Fibroblast of skin of left quadriceps (primary cell): ENCODE measurements at places on chromosomes 3 and 15.

GRCh38 chr15:91409387-91409786, 309.3 kb downstream of the SV2B start:
- DNase-seq: no peak

DNA sequence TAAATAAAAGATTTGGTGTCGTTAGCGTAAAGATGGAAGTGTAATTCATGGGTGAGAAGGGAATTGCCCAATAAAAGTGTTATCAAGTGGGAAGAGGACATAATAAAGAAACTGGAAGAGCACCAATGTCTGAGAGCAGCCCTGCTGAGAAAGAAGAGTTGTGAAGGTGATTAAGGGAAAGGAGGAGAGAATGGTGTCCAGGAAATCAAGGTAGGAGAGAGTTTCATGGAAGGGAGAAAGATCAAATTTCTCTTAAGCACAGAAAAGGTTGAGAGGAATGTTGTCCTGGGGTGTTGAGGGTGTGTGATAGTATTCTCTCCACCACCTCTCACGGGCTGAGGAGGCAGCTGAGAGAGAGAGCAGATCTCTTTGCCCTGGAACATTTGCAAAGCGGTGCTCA, 339.7 kb downstream of the SATB1 start:
- no peak for DNase-seq

DNA sequence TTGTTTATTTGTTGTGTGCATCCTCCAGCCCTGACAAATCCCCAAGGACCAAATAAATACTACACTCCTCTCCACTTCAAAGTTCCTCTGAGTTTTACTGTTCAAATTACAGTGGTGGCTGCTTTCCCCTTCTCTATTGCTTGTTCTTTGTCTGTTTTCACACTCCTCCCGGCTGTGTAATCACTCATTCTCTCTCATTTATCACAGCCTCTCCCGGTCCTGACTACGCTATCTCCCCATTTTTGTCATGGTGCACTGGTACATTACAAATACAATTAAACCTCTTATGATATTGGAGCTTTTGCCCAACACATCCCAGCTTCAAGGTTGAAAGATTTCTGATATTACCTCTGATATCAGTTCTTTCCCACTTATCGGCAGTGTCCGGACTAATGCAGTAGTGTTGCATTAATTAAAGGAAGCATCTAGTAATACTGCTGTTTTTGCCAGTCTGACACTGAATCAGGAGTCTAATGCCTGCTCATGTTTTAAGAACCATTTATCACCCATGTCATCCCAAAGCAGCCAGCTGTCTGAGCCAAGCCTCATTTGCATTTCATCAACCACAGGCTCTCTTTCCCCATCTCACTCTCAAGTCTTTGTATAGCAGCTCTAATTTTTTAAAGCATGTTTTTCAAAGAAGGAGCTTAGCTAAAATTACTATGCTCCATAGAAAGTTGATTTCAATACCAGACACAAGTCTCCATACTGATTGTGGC, 740.5 kb downstream of the ROBO2 start:
- no peak for DNase-seq

- DNase-seq: no peak
Measured at GRCh38 chr3:193951859-193952258, 184.1 kb upstream of the HES1 start.

- DNase-seq: no peak
Measured at GRCh38 chr15:101689901-101690300, 34.4 kb downstream of the TARS3 start.

GRCh38 chr3:104286645-104287044, 1080.1 kb upstream of the ALCAM start:
- DNase-seq: no peak

GRCh38 chr3:134598763-134599545, 51.9 kb downstream of the KY start:
- DNase-seq: no peak

DNA sequence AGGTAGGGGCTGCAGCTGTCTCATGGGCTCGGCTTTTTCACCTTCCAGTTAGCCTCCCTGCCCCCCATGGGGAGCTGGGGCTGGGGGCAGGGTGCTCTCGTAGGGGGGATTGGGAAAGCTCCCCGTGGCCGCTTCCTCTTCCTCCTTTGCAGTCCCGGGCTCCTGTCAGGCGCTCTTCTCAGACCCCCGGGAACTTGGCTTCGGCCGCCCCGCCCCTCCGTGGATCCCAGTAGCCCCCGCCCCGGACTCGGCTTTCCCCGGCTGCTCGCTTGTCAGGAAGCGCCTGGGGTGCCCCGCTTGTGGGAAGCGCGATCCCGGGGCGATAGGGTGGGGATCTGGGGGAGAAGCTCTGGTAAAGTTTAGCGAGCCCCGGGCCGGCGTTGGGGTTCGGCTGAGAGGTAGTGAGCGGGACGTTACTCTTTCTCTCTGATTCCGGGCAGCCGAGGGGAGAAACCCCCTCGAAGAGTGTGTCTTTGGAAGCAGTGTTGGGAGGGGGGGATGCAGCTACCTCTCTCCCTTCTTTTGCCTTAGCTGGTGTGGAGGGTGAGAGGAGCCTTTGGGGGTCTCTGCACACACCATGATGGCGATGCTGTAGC, 611 bp downstream of the PIAS1 start:
- peak; percentile 8 for DNase-seq

DNA sequence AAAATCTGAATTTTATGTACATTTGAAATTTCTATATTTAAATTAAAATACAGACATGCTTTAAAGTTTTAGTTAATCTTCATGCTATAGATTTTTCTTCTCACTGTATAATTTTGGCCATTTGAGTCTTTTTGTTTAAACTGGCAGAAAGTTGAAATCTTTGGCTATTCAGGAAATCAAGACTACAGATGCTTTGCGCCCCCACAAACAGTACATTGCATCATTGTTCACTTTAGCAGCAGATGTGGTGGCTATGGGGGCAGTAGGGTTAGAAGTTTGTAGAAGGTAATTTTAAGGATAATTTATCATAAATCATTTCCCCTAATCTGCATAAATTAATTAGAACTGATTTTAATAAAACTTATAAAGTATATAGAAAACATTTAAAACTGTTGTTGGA, 20.9 kb downstream of the SPPL2A start:
- DNase-seq: no peak

- no peak for DNase-seq
Measured at GRCh38 chr3:133893683-133894352, 1.9 kb downstream of the RAB6B start.

- no peak for DNase-seq
Measured at GRCh38 chr3:34213478-34213877, 415.0 kb downstream of the PDCD6IP start.

DNA sequence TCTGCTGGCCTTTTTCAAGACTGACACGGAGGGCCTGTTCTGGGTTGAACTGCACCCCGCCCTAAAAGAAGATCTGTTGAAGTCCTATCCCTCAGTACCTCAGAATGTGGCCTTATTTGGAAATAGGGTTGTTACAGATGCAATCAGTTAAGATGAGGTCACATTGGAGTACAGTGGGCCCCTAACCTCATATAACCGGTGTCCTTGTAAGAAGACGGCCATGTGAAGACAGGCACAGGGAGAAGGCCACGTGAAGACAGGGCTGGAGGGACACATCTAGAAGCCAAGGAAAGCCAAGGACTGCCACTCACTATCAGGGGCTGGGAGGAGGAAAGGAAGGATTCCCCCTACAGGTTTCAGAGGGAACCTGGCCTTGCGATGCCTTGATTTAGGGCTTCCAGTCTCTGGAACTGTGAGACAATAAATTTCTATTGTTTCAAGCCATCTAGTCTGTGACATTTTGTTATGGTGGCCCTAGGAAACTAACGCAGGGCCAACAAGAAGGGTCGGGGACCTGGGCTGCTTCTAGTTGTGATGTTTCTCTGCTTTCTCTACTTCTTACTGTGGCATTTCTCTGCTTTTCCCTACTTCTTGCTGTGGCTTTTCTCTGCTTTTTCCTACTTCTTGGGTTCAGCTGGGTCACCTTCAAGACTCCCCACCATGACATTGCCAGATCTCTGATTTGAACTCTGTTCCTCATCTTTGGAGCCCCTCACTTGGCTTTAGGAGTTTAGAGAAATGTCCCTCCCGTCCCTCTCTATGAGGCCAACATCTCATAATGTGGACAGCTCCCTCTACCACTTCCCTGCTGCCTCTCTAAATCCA, 4.8 kb upstream of the CCDC174 start:
- DNase-seq: no peak

GRCh38 chr3:50289130-50289529, 3.1 kb downstream of the IFRD2 start:
- no peak for DNase-seq

GRCh38 chr15:29183071-29183831, 86.4 kb downstream of the NSMCE3 start:
- DNase-seq: peak; percentile 22

- DNase-seq: no peak
Measured at GRCh38 chr3:12187448-12188327, 29.0 kb upstream of the TIMP4 start.

DNA sequence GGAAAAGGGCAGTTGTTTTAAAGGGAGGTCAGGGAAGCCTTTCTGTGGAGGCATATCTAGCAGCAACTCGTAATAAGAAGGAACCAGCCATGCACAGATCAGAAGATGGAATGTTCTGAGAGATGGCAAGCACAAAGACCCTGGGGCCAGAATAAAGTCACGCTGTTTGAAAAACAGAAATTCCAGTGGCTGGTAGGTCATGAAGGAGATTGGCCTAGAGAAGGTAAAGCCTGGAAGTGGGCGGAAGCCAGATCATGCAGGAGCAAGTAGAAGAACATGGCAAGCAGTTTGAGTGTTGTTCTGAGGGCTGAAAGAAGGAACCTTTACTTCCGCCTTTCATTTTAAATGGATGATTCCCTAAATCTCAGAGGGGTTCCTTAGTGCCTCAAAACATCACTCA, 208.1 kb upstream of the PPP2R3A start:
- no peak for DNase-seq

DNA sequence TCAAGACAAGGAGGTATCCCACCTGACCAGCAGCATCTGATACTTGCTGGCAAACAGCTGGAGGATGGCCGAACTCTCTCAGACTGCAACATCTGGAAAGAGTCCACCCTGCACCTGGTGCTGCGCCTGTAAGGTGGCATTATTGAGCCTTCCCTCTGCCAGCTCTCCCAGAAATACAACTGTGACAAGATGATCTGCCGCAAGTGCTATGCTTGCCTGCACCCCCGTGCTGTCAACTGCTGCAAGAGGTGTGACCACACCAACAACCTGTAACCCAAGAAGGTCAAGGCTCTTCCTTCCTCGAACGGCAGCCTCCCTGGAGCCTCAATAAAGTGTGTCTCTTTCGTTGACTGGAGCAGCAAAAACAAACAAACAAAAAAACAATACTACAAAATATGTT, 2.2 kb upstream of the SLC4A7 start:
- DNase-seq: no peak

GRCh38 chr3:134611516-134611915, 39.3 kb downstream of the KY start:
- DNase-seq: no peak

- no peak for DNase-seq
Measured at GRCh38 chr3:5806192-5806591, 618.7 kb downstream of the EDEM1 start.

DNA sequence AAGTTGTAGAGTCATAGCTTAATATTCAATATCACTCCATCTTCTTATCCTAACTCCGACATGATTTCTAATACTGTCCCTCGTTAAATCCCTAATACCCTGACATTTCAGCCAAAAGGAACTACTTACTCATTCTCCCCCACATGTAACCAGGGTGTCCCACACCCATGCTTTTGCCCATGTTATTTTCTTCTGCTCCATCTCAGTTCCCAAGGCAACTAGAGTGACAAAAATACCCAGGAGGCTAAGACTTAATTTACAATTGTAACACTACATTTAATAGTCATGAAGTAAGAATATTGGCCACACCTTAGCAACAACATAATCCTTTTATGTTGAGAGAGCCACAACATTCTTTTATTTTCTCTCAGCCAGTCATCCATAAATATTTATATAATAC, 248.5 kb upstream of the TGFBR2 start:
- no peak for DNase-seq

DNA sequence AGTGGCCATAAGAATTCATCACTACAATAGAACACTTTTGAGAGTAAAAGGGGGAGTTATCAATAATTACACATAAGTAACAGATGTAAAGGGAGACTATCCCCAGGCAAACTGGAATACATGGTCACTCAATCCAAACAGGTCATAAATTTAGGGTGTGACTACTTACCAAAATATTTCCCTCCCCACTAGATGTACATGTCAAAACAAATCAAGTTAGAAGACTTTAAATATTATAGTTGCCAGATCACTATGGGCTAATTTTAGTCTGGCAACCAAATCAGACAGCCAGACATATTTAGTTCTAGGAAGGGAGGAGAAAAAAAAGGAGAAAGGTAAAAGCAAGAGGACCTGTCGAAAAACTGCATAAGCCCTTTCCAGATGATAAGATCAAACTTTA, 23.1 kb downstream of the SLC24A5 start:
- peak; percentile 11 for DNase-seq

DNA sequence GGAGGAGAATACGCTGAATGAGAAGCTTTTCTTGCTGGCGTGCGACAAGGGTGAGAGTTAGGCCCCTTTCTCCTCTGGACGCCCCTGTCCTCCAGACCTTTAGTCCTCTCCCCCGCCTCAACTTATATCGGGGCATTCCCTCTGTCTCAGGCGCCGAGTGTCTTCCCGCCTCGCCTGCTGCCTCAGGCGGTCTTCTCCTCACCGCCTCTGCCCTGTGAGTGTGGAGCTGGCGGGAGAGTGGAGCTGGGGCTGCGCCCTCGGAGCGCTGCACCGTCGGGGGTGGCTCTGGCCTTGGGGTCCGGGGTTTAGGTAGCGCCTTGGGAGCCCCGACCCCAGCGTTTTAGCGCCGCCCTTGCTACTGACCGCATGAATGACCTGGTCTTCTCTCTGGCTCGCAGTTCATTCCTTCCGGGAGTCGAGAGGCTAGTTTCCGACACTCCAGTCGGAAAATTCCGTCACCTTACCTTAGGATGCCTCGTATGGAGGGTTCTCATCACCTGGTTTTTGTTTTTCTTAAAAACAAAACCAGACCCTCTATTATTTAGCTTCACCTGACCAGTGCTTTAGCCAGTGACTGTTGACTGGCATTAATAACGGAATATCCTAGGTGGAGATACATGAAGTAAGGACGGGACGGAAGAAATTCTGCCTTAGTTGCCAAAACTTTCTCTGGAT, 985 bp downstream of the TRPC1 start:
- DNase-seq: no peak

GRCh38 chr15:29411299-29411698, 141.7 kb upstream of the NSMCE3 start:
- no peak for DNase-seq

DNA sequence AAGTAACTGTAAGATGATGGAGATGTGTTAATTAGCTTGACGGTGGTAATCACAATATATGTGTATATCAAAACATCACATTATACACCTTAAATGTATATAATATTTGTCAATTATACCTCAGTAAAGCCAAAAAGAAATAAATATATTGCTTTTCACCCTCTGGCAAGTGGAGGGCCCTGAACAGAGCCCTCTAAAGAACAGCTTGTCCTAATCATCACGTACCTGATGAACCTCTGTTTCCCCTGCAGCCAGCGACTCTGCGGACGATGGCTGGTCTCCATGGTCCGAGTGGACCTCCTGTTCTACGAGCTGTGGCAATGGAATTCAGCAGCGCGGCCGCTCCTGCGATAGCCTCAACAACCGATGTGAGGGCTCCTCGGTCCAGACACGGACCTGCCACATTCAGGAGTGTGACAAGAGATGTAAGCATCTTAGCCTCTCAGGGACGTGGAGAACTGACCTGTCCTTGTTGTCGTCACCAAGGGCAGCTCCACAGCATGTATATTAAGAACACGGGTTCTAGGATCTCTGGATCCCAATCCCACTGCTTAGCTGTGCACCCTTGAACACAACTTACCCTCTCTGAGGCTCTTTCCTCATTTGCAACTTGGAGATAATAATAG, 6.3 kb downstream of the THBS1 start:
- peak; percentile 30 for DNase-seq

- DNase-seq: no peak
Measured at GRCh38 chr15:84552896-84553295, 47.9 kb upstream of the ZSCAN2 start.
